ENCODE measurements at places on chromosomes 2 and 18.

- DNase-seq = no peak
These were observed 41.7 kb downstream of the ARL5A start for GRCh38 chr2:151786483-151786882.

- no peak for DNase-seq
These were observed 80.4 kb downstream of the CELF4 start for GRCh38 chr18:37484983-37485834.

DNA sequence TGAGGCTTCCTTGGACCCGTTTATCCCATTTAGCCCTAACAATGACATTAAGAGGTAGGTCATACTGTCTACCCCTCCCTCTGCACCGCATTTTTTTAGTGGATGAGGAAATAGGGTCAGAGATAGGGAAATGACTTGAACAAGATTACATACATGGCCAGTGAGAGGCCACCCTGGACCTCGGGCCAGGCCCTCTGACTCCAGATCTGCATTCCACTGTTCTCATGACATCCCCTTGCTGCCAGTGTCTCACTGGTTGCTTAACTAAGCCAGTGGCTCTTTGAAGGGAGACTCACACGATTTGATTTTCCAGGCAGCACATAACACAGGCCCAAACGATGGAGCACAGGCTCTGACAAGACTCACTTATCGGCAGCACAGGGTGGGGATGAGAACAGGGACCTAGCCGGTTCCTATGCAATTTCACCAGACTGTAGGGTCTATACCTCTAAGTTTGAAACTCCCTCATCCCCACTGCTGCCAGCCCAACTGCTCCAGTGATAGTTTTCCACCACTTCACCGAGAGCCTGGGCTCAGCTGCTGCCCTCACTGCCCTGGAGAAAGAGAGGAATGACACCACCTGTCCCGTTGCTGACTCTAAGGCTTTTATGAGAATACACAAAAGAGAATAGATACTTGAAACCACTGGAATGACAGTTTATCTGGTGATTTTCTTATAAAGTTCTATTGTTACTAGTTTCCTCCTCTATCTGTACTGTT lies 82.5 kb downstream of the TMEM247 start:
- no peak for DNase-seq

DNA sequence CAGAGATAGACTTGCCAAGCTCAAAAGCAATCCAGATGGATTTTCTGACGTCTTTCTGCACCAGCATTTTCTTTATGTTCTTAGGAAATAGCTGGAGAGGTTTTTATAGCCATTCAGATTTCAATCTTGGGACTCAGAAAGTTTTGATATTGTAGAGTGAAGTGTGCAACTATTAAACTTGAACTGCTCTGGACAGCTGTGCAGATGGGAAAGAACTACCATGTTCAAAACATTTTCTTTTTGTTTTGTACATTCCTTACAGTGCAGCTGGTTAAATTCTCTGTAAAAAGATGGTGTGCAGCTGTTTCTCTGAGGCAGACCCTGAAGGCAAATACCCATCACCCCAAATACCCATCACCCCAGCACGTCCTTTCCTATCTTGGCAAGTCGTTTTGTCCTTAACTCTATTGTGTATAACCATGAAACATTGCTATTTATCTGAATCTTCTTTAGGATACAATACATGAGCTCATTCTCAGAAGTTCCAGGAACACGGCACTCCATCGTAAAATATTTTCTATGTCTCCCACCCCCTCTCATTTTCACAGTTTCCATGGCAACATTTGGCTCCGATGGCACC lies 38.8 kb downstream of the AQP4 start:
- no peak for DNase-seq

DNA sequence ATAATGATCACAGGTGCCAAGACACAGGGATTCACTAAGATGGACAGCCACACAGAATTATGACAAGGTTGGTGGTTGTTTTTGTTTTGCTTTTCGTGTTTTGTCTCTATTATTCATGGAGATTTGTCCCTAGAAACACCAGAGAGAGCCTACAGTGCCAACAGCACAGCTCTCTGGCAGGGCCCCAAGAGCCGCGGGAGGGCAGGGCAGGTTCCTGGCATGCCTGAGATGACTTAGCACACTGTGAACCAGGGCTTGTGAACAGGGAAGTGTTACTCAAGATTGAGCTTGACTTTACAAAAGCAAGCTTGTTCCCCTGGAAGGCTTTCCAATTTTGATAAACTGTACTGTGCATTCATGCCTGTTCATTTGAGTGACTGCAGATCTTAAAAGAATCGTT lies 437.4 kb upstream of the SALL3 start:
- no peak for DNase-seq

- no peak for DNase-seq
These were observed 13.5 kb downstream of the CCDC141 start for GRCh38 chr2:179036353-179036905.

- no peak for DNase-seq
These were observed 159.0 kb downstream of the NYAP2 start for GRCh38 chr2:225558399-225559071.

- DNase-seq = no peak
These were observed 96.6 kb upstream of the GPR45 start for GRCh38 chr2:105144941-105145300.

- DNase-seq = no peak
These were observed 211.8 kb downstream of the SLC8A1 start for GRCh38 chr2:40240070-40240469.

- DNase-seq = no peak
These were observed 44.0 kb downstream of the CAPN13 start for GRCh38 chr2:30763151-30763660.

DNA sequence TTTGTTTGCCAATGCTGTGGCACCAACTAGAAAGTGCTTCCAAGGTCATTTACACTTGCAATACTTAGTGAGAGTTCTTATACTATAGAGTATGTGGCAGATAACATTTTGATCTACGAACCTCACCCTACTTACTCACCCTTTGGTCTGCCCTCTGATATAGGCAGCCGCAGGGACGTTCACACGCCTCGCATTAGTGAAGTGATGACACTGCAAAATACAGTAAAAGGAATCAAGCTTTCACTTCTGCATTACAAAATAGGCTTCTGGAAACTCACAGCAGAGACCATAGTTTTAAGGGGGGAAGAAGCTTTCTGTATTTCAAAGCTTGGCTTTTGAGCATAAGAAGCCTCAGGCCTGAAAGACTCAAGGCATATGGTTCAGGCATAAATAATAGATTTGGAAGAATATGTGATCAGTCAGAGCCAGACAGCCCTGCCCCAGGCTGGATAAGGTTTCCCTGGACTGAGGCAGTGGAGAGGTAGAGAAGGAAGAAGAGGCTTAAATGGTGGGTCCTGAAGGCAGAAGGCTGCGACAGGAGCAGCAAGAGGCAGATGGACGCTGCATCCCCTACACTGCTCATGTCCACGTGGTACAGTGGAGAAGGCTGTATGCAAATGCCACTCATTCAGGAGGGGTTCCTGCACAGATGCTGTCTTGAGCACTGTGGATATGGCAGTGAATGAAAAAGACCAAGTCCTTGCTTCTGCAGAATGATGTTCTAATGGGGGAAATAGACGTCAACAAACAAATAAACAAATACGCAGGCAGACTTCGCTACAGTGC lies 63.1 kb downstream of the FECH start:
- DNase-seq = no peak

GRCh38 chr2:178830451-178830850 lies 23.2 kb upstream of the TTN start:
- DNase-seq = no peak

- DNase-seq = no peak
These were observed 7.9 kb downstream of the MFSD6 start for GRCh38 chr2:190415794-190416775.

Measured in T-helper 17 cell (primary cell).